AML-193 (cell line): ENCODE measurements at places on chromosomes 2 and 18.

- DNase-seq, result no peak
These were observed 333.0 kb upstream of the SLC14A2 start for GRCh38 chr18:45282101-45282812.

- DNase-seq, result no peak
These were observed 156.9 kb downstream of the CCDC102B start for GRCh38 chr18:68954738-68955137.

DNA sequence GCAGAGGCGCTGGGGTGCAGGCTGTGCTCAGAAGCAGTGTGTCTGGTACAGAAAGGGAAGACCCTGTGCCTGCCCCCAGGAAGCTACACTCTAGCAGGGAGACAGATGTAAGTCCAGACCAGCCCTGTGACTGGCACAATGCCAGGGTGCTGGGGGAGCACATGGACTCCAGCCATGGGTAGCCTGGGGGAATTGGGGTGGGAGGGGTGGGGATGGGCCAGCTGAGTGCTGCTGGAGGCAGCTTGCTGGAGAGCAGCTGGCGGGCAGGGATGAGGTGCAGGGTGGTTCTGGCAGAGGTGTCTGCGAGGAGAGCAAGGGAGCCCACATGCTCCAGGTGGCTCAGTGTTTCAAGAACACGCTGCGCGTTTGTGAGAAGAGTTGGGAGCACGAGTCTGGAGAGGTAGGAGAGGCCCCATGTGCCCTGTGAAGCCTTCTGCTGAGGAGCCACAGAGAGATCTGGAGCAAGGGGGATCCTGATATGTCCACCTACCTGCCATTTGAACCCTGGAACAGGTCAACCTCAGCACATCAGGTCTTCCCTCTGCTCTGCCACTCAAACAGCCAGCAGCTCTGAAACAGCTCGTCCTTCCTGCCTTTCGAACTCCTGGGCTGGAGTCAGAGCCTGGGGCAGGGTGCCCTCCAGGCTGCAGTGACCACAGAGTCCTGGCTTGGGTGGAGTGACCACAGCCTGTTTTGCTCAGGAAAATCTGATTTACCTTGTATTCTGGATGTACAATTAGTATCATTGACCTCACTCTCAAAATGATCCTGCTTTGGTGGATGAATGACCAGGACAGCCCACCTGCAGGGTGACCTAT is 15.1 kb downstream of the ALLC start:
- DNase-seq, result no peak

DNA sequence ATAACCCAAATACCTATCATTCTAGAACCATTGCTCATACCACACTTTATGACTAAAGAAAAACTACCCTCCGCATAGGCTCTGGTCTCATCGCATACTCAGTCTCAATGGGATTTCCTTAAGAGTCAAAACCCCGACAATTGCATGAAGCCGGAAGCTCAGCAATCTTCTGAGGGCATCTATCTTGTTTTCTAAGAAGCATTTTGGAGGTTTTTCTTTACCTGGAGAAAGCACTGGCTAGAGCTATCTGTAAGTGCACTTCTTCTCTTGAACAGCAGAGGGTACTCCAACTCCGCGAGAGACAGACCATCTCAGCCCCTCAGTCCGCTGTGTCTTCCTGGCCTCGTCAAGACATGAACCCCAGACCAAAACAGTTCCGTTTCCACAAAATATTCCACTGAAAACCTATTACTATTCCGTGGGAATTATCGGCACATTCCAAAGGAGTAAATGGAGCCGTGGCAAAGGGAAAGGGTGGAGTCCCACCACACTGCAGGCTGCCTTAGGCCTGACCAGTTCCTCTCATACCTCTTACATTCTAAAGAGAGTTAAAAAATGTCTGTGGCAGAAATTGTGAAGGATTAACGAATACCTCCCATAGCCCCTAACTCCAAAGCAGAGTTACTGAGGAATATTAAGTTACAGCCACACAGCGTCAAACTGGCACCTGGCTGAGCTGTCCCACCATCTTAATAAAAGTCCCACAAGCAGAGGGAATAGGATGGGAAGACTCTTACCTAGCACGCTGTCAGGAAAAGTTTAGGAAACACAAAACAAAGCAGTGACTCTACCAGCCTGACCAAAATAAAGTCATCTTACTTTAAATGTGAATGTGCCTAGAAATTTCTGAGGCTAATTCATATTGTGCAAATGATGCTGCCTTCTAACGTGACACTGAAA is 325.6 kb upstream of the VRK2 start:
- peak; percentile 1 for DNase-seq

DNA sequence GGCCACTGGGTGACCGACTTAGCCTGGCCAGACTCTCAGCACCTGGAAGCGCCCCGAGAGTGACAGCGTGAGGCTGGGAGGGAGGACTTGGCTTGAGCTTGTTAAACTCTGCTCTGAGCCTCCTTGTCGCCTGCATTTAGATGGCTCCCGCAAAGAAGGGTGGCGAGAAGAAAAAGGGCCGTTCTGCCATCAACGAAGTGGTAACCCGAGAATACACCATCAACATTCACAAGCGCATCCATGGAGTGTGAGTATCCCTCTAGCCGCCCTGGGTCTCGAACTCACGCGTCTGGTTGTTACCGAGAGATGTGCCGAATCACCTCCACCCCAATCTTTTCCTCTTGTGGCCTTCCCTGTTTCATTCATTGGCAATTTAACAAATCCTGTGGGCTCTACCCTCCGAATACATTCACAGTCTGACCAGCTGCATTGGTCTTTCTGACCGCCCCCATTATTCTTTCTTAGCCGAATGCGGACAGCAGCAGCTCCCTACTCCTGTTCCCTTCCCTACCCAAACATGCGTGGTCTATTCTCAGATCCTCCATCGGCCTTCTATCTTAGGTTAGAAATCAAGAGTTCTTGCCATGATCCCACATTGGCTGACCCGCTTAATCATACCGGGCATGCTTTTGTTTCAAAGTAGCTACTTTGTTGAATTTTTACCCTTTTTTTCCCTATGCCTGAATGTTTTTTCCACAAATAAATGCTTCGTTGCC is 631 bp downstream of the RPL31 start:
- DNase-seq, result no peak

- DNase-seq, result no peak
These were observed 203.6 kb downstream of the SLC8A1 start for GRCh38 chr2:40248294-40248693.

- no peak for DNase-seq
These were observed 1.2 kb upstream of the SRBD1 start for GRCh38 chr2:45612285-45612684.

DNA sequence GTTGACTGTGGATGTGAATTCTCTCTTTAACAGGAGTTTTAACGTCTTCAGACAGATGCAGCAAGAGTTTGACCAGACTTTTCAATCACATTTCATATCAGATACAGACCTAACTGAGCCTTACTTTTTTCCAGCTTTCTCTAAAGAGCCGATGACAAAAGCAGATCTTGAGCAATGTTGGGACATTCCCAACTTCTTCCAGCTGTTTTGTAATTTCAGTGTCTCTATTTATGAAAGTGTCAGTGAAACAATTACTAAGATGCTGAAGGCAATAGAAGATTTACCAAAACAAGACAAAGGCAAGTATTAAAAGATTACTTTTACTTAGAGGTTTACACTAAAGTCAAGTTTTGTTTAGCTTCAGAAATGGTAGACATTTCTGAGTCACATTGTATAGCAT is 30.2 kb upstream of the TYMS start:
- DNase-seq, result no peak
